ENCODE measurements at places on chromosomes 1 and 21.

DNA sequence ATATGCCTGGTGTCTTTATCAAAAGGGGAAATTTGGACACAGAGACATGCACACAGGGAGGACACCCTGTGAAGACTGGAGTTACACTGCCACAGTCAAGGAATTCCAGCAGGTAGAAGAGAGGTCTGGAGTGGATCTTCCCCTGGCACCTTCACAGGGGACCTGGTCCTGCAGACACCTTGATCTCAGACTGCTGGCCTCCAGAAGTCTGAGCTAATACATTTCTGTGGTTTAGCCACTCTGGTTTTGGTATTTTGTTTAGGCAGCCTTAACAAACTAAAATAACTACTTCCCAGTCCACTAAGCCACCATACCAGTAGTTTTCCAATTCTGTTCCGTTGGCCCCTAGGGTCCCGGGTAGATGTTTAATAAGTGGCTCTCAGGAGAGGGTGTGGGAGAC, 164.7 kb downstream of the SETD4 start:
- no peaks in the 10 kb centered on the region for H3K4me1 ChIP-seq
- DNase-seq: no peak
- no peaks in the 10 kb centered on the region for H3K27me3 ChIP-seq
- no peak overlapping the region for H3K27ac ChIP-seq

DNA sequence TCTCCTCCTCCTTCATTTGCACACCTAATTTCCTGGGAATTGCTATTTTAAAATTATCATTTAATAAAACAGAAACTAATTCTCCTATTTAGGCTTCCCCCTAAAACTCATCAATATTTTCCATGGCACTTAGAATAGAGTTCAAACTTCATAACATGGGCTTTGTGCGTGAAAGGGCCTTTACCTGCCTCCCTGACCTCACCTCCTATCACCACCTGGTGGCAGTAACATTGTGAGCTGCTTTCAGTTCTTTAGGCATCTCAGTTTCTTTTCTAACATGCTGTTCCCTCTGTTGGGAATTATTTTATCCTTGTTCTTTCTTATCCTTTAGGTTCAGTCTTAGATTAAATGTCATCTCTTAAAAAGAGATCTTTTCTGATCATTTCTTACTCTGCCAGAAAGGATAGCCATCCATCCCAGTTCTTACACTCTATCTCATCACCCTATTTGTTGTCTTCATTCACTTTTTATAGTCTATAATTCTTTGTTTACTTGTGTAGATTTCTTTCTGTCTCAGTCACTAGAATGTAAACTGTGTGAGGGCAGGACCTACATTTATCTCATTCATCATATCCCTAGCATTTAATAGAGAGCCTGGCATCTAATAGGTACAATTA, 133.8 kb upstream of the KIAA1614 start:
- no peaks in the 10 kb centered on the region for H3K4me1 ChIP-seq
- no peak overlapping the region for H3K27ac ChIP-seq
- no peaks in the 10 kb centered on the region for H3K27me3 ChIP-seq
- H3K4me3 ChIP-seq: no peak overlapping the region
- no peaks in the 10 kb centered on the region for H3K36me3 ChIP-seq

DNA sequence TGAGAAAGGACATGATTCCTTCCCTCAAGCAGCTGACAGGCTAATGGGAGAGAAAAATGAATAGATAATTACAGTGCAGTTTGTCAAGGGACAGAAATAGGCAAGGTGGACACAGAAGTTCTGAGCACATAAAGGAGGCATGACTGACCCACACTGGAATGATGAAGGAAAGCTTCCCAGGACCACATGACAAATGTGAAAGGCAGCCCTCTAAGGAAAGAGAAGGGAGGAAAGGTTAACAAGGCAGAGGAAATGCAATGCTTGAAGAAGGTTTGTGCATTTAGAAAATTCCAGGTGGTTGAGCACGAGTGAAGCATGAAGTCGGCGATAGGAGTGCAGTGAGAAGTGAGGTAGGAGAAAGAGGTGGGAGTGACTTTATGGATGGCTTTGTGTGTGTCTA, 37.4 kb downstream of the LAMC2 start:
- no peaks in the 10 kb centered on the region for H3K36me3 ChIP-seq
- no peak for DNase-seq
- no peaks in the 10 kb centered on the region for H3K27me3 ChIP-seq
- peaks cover 5% of the 10 kb centered on the region for H3K4me1 ChIP-seq

DNA sequence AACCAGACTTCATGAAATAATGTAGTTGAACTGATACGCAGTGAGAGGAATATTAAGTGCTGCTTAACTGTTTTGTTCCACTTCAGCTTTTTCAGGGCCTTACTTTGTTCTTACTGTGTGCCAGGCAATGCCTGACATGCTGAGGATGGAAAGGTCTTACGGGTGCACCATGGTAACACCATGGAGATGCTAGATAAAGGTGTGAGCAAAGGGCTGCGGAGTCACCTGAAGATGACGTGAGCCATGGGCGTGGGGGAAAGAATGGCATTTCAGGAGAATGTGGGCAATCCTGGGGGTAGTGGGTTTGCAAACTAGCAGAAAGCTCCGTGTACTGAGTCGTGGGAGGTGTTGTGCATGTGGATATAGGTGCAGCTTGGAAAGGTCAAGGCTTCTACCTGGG, 27.3 kb downstream of the MAN1C1 start:
- H3K36me3 ChIP-seq: no peaks in the 10 kb centered on the region
- H3K4me1 ChIP-seq: peaks cover 18% of the 10 kb centered on the region
- H3K27me3 ChIP-seq: no peaks in the 10 kb centered on the region
- DNase-seq: no peak
- no peak overlapping the region for H3K4me3 ChIP-seq

DNA sequence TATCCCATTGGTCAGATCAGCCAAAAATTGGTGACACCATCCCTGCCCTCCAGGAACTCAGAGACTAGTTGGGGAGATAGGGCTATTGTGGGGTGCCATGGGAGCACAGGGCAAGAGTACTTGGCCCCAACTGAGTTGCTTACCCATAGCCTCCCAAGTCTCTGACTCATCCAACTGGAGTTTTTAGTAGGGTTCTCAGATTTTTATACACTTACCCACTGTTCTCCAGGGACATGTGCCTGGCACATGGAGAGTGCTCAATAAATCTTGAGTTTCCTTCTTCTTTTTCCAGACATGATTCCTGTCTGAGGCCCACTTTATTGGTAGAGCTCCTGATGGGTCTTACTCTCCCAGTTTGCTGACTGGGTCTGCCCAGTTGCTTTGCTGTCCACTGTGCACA, 56.7 kb downstream of the OVGP1 start:
- no peaks in the 10 kb centered on the region for H3K36me3 ChIP-seq
- DNase-seq: no peak
- H3K27me3 ChIP-seq: no peaks in the 10 kb centered on the region
- H3K4me1 ChIP-seq: no peaks in the 10 kb centered on the region
- H3K27ac ChIP-seq: no peak overlapping the region

- H3K27ac ChIP-seq: no peak overlapping the region
- H3K4me1 ChIP-seq: no peaks in the 10 kb centered on the region
- no peak overlapping the region for H3K4me3 ChIP-seq
- peaks cover 15% of the 10 kb centered on the region for H3K36me3 ChIP-seq
- DNase-seq: no peak
- no peaks in the 10 kb centered on the region for H3K27me3 ChIP-seq
These were observed 82.5 kb upstream of the MPC2 start for GRCh38 chr1:168019407-168019806.

GRCh38 chr1:199669916-199670315, 357.6 kb upstream of the NR5A2 start:
- no peaks in the 10 kb centered on the region for H3K27me3 ChIP-seq
- no peaks in the 10 kb centered on the region for H3K36me3 ChIP-seq
- no peak overlapping the region for H3K4me3 ChIP-seq
- H3K27ac ChIP-seq: no peak overlapping the region

- DNase-seq: no peak
- H3K4me1 ChIP-seq: no peaks in the 10 kb centered on the region
These were observed 129.9 kb upstream of the ZNF644 start for GRCh38 chr1:91151702-91152101.

DNA sequence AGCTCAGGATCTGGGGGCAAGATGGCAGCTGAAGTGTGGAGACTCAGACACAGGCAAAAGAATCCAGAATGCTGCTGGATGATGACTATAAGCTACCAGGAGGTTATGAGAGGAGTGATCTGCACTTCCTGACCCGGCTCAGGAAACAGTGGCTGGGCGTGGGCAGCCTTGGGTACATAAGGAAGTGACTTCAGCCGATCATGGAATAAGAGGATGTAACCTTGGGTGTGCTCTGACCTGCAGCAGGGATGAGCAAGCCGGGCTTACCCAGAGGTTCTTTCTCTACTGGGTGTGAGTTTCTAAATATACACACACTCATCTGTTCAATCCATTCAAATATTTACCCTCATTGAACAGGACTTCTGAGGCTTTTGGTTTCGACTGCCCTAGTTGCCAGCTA, 62.7 kb downstream of the CD34 start:
- no peaks in the 10 kb centered on the region for H3K36me3 ChIP-seq
- H3K27me3 ChIP-seq: no peaks in the 10 kb centered on the region
- H3K27ac ChIP-seq: peak overlapping the region; percentile 64
- peak; percentile 53 for DNase-seq
- H3K4me3 ChIP-seq: no peak overlapping the region

Measured in ascending aorta (tissue), 2 donors.